HCT116 (cell line): ENCODE measurements at places on chromosomes 3 and 15.

DNA sequence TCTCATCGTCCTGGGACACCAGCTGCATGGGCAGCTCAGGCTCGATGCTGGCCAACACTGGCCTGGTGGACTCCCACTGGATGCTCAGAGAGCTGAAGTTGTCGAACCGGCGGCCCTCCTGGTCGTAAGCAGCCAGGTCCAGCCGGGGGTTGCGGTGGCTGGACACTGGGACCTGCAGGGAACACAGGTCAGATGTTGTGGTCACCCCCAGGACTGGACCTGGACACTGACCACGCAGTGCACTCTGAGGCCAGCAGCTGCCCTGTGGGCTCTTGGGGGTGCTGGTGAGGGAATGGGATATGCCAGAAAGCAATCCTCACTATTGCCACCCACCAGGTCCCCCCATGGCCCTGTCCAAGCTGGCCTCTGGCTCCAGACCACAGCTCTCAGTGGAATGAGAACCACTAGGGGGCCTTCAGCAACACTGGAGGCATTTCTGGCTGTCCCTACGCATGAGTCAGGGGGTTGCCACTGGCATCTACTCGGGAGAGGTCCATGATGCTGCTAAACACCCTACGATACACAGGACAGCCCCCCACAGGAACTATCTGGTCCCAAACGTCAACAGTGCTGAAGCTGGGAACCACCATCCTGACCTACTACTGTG lies 66.1 kb downstream of the NUP210 start:
- DNase-seq, result no peak

DNA sequence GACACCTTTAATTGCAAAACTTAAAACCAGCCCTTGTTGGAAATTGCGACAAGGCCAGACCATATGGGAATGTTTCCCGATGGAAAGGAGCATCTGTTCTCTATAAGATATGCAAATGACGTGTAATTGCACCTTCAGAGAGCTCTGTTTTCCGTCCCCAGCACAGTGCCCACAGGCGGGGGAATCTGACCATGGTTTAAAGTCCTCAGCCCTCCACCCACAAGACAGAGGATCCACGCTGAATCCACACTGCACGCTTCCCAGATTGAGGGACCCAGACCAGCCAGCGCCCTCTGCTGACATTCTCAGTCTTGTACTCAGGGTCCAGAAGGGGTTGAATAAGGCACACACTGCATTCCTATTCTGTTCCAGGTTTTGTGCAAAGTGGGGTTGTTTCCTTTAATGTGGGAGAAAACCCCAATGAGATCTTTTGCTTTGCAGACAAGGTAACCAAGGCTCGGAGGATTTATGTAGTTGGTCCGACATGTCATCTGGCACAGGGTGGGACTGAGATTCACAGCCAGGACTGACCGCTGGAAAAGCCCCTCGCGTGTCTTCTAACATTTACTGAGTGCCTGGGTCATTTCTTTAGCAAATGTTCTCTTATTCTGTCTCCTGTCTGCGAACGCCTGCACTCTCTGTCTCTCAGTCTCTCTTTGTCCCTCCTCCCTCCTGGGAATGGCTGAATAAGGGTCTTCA lies 36.8 kb upstream of the KLHL25 start:
- DNase-seq, result peak; percentile 37

- no peak for DNase-seq
Measured at GRCh38 chr3:97070302-97070701, 255.9 kb downstream of the EPHA6 start.

DNA sequence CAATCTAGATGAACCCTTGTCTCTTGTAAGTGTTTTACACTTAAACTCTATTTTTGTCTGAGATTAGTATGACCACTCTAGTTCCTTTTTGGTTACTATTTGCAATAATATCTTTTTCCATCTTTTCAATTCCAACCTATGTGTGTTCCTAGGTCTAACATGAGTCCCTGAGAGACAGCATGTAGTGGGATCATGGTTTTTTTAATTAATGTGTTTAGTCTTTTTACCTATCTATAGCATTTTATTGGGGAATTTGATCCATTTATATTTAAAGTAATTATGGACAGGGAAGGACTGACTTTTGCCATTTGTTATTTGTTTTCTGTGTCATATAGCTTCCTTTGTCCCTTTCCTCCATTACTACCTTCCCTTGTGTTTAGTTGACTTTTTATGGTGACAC lies 21.7 kb downstream of the TNFSF10 start:
- DNase-seq, result no peak

- no peak for DNase-seq
Measured at GRCh38 chr15:51093839-51094605, 684 bp downstream of the TNFAIP8L3 start.

- no peak for DNase-seq
Measured at GRCh38 chr15:54159012-54159411, 180.8 kb downstream of the UNC13C start.

DNA sequence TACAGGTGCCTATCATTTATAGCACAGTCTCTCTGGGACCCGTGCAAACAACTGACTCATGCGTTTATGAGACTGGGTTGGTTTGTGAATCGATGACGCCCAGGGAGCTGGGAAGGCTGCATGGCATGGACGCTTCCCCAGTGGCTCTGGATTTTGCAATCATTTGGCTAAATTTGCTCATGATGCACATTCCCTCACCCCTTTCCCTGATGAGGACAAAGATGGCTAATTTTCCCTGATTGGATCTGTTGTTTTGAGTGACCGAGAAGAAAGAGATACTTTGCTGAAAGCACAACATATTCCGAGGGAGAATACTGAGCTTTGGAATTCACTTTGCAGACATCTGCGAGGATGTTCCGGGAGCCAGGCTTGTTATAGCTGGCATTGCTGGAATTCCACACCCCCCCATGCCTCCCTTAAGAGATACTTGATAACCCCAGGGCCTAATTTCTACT lies 51.1 kb downstream of the CGNL1 start:
- no peak for DNase-seq

- DNase-seq, result peak; percentile 82
Measured at GRCh38 chr3:194577986-194578905, 55.0 kb downstream of the TMEM44 start.

GRCh38 chr15:52206446-52206845 lies 15.3 kb upstream of the GNB5 start:
- no peak for DNase-seq

DNA sequence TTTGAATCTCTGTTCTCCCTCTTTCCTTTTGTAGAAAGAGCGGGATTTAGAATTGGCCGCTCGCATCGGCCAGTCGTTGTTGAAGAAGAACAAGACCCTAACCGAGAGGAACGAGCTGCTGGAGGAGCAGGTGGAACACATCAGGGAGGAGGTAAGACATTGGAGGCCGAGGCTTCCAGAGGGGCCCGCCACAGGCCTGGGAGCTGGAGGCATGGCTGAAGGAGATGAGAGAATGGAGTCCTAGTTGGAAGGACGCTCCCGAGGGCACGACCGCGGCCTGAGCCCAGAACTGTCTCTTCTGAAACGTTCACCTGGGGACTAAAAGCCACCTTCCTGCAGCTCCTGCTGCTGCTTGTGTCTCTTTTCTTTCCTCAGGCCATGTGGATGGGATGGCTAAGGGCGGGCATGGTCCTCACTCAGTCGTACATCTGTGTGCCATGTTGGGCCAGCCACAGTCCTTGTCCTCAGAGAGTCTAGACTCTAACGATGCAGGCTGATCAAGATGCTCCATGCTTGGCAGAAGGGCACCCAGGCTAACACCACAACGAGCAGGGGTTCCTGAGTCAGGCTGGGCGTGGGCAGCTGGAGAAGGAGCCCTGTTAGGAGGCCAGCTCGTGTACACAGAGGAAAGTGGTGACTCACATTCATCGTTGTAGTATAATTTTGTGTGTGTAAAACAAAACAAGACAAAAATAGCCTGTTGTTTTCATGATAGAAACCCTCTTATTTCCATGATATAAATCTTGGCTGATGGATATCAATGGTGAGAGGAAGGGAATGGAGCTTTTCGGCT lies 81.1 kb downstream of the CCK start:
- no peak for DNase-seq

GRCh38 chr3:87121856-87122255 lies 105.3 kb upstream of the CHMP2B start:
- DNase-seq, result no peak

DNA sequence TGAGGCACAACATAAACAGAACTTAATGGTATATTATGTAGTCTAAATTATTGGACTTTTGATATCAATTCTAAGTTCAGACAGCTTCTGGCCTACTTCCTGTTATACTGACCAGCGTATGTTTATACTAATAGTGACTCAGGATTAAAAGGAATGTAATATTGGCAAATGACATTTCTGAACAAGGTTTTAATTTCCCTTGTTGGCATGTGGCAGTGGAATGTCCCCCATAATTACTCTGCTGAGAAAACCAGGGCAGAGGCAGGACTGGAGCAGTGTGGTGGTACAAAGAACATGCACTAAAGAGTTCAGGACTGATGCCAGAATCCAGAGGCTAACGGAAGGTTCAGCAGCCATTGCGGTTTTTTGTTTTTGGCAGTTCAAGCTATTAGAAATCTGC lies 184.0 kb downstream of the KCNAB1 start:
- DNase-seq, result no peak

DNA sequence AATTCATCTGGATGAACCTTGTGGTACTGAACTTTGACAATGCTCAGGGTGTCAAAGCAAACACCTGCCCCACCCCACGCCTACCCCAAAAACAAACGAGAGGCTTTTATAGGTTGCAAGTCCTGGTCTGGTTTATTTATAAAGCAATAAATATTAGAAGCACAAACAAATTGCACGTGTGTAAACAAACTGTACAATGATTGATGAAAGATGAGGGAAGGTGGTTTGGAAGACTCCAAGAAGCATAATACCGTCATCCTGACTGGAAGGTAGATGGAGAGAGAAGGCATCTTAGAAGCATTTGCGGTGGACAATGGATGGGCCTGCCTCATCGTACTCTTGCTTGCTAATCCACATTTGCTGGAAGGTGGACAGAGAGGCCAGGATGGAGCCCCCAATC lies 5.2 kb downstream of the ACTC1 start:
- DNase-seq, result no peak

DNA sequence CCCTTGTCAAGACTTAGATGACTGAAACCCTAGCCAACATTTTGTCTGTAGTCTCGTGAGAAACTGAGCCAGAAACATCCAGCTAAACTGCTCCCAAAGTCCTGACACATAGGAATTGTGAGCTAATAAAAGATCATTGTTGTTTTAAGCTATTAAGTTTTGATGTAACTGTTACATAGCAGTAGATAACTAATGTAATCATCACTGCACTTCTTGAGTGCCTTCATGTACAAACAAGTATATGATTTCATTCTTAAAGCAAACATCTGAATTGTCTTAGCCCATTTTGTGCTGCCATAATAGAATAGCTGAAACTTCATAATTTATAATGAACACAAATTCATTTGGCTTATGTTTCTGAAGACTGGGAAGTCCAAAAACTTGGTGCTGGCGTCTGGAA lies 87.3 kb downstream of the NSUN3 start:
- DNase-seq, result no peak

DNA sequence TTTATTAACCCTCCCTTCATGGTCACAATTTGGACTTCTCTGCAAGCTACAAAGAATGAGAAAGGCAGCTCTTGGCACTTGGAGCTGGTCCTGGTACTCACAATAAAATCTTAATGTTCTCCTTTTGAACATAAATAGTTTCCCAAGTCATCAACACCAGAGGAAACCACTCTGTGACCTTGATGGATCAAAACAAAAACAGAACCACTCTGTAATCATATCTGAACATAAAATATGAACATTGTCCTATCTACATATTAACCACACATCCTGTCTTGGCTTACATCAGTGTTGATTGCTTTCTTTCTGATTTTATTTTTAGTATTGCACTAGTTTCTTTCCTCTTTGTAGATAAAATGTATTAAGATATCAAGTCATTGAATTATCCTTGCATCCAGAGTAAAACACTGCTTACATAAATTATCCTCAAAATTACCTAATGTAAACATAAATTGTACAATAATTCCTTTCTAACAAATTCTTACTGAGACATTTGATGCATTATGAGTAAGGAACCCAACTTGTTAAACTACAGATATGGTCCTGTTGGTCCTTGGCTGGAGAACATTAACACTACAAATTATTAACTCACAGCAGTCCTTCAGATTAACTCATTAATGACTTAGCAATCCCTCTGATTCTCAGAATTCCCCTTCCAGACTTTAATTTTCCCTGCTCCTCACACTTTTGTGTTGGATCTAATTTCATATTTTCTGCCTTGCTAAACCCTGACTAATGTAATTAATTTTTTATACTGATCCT lies 860.5 kb downstream of the DIPK2A start:
- no peak for DNase-seq

- DNase-seq, result no peak
Measured at GRCh38 chr3:51709004-51709420, 2.1 kb downstream of the GRM2 start.

- peak; percentile 13 for DNase-seq
Measured at GRCh38 chr3:17491601-17492000, 250.8 kb downstream of the TBC1D5 start.

DNA sequence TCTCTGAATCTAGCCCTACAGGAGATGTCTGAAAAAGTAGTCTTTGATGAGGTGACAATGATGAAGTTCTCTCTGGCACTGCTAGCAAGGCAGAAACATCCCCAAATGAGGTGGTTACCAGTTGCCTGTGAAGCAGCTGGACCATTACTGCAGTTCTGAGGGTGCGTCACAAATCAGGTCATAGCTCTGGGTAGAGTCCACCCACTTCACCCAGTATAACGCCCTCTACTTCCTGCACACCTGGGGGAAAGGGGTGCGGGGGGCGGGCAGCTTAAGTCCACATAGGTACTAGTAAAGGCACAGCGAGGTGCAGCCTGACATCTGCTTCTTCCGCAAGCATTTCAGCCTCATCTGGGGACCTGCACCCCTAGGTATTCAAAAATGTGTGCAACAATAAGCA lies 13.4 kb upstream of the SATB1 start:
- no peak for DNase-seq

- DNase-seq, result no peak
Measured at GRCh38 chr15:69021895-69022294, 7.4 kb downstream of the NOX5 start.

- no peak for DNase-seq
Measured at GRCh38 chr3:58403513-58404109, 30.0 kb downstream of the PDHB start.

DNA sequence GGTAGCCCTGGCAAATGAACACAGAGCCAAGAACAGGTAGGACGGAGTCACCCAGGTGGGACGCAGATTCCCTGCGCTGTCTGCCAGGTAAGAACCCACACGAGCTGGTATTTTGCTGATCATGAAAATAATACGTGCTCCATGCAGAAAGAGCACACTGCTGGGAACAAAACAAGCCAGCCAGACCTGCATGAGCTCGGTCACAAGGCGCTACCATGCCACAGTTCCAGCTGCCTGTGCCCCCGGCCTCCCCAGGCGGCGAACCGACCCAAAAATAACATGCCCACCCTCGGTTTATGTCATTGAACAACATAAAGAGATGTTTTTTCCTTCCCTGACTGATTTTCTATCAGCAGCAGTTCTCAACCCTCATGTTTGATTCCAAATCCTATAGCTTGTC lies 25.8 kb downstream of the CYFIP1 start:
- no peak for DNase-seq
